Activated CD8-positive, alpha-beta memory T cell treated with anti-CD3 and anti-CD28 coated beads for 4 hours (primary cell): ENCODE measurements at places on chromosomes 3 and 15.

DNA sequence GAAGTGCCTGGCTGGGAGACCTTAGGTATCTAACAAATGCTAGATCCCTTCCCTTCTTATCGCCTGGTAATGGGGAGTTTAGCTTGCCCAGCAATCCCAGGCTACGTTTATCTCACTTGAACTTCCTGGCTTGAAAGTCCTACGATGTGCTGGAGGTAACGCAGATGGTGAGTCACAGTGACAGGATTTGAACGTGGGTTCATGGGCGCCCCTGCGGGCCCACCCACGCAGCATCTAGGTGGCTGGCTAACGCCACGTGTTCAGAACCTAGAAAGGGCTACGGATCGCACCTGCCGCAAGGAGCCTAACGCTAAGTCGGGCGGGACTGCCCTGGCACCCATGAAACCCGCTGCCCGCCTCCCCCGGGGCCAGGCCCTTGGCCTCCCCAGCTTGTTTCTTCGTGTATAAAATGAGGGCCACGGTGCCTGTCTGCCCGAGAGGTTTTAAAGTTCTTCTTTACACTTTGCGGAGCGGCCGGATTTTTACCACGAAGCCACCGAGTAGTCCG, 600 bp upstream of the USP3 start:
- peak; percentile 89 for DNase-seq

GRCh38 chr15:92936138-92936537, 36.0 kb downstream of the CHD2 start:
- no peak for DNase-seq

DNA sequence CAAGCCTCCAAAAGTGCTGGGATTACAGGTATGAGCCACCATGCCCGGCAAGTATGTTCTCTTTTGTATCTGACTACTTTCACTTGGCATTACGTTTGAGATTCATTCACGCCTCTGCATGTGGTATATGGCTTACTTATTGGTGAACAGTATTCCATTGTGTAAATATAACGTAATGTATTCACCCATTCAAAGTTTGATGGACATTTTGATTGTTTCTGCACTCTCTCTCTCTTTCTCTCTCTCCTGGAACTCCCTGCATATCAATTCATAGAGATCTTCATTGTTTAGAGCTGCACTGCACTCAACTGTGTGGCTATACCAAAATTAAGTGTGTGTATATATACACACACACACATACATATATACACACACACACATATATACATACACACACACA, 30.4 kb downstream of the SPPL2A start:
- DNase-seq, result no peak

DNA sequence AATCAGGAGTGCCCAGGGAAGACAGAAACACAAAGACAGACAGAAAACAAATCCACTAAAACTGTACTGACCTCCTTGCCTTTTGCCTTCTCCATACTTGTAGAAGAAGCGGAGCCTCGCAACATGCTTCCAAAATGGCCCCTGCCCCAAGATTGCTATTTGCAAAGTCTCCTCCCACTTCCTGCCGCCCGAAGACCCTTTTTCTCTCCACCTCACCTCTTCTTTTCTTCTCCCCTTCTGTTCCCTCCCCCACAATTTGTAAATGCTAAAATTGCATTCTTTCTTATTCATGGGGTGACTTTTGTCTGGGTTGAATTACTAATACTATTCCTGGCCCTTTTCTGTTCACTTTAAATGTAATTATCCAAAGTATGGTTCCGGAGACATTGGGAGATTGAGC, at the start of gene DPPA4:
TSS of gene DPPA4 (minus strand) at position 154 of the 400 bp plus-strand sequence. CDS start at position 125, 29 bp downstream.
- no peak for DNase-seq

- no peak for DNase-seq
These were observed 911.3 kb downstream of the NAALADL2 start for GRCh38 chr3:175770426-175770825.

- no peak for DNase-seq
These were observed 821.6 kb downstream of the TUSC7 start for GRCh38 chr3:117531078-117531767.

- no peak for DNase-seq
These were observed 25.8 kb upstream of the RSL24D1 start for GRCh38 chr15:55222588-55222987.

- no peak for DNase-seq
These were observed 32.8 kb upstream of the SSR3 start for GRCh38 chr3:156587760-156588069.

GRCh38 chr3:135503760-135504686, 461.5 kb upstream of the PPP2R3A start:
- DNase-seq, result no peak
